ENCODE measurements at places on chromosomes 7 and 10.

- no peak for DNase-seq
Observed at GRCh38 chr10:24616536-24616935, 107.2 kb downstream of the ARHGAP21 start.

- no peak for DNase-seq
Observed at GRCh38 chr7:28108747-28109146, 71.8 kb downstream of the JAZF1 start.

DNA sequence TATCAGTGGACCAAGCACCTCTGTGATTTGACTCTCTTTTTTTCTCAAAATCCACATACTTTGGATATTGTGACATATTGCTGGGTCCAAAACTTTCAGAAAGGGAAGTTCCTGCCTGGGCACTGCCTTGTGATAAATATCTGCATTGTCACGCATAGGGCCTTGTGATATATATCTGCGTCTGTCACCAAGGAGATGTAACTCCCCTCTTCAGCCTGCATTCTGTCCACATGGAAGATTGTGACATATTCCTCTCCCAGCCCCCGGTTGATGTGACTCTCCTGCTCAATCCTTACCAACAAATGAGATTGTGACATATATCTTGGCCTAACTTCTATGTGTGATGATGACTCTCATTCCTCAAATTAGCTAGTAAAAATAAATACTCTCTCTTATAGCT, 25.4 kb upstream of the ZNF107 start:
- no peak for DNase-seq

GRCh38 chr10:72598769-72599701, 26.8 kb downstream of the MICU1 start:
- DNase-seq: no peak

DNA sequence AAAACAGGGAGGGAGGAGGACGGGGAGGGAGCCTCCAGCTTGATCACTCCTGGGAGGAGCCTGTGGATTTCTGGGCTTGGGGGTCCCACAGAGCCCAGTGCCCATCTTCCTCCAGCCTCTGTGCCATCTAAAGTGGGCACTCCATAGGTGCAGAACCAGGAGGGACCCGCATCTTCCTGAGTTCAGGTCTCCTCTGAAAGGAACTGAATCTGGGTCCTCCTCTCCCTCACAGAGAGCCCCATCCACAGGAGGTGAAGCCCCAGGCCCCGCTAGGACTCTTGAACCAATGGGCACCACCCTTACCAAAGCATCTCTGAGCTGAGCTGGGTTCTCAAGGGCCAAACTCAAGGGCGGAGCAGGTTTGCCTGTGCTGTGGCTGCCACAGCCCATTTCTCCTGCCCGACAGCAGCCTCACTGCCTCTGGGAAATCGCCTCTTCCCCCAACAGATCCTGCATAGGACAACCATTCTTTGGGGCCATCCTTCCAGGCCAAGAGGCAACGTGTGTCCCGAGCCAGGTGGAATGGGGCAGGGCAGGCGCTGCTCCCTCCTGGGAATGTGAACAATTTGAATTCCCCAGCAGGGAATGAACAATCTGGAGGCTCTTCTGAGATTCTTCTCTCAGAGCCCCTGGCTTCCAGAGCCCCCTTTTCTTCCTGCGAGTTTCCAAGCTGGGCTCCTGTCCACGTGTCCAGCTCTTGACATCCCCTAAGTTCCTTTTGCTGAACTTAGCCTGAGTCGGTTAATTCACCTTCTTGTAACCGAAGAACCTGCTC, 411.0 kb upstream of the FOXK1 start:
- DNase-seq: no peak

- DNase-seq: no peak
Observed at GRCh38 chr7:4069268-4070095, 612.6 kb upstream of the FOXK1 start.

DNA sequence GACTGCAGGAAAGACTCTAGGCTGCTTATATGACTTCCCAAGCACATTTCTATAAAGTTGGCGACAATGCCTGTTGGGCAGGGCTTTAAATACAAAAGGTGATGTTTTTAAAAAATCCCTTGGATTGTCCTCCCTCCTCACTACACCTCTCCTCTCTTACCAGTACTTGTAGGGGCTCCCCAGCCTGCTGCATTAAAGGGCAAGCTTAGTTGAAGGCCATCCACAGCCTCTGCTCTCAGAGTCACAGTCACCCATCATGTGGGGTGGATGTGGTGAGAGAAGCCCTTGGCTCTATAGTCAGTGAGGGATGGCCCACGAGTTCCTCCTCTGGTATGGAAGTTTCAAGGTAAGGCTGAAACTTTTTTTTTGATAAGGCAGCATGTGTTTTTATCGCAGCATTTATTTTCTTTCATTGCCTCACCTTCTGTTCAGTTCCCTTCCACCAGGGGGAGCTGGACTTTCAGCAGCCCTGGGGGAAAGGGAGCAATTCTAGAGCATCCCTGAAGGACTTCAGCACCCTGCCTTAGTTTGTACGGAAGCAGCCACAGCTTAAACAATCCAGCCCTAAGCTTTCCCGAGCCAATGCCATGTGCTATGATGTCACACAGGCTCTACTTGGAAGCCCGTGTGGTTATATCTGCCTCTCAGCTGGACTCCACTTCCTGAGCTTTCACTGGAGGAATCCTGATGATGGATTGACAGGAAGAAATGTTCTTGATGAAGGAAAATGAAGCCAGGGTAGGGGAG, 131.9 kb downstream of the CALCR start:
- DNase-seq: peak; percentile 3

DNA sequence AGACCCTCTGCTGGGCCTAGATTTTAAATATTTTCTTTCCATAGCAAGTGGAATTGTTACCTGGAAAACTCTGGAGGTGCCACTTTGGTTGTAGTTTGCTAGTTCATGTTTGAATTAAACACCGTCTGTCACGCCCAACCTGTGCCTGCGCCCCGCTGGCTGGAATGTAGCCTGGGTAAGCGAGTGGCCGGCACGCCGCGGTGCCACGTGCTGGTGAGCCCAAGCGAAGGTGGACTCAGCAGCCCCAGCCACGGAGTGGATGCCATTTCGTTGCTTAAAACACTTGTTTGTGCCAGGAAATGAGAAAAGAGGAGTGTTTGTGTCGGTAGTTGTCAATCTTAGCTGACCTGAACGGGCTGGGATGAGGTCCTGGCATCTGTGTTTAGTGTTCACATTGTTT, 2.7 kb downstream of the GET4 start:
- no peak for DNase-seq

DNA sequence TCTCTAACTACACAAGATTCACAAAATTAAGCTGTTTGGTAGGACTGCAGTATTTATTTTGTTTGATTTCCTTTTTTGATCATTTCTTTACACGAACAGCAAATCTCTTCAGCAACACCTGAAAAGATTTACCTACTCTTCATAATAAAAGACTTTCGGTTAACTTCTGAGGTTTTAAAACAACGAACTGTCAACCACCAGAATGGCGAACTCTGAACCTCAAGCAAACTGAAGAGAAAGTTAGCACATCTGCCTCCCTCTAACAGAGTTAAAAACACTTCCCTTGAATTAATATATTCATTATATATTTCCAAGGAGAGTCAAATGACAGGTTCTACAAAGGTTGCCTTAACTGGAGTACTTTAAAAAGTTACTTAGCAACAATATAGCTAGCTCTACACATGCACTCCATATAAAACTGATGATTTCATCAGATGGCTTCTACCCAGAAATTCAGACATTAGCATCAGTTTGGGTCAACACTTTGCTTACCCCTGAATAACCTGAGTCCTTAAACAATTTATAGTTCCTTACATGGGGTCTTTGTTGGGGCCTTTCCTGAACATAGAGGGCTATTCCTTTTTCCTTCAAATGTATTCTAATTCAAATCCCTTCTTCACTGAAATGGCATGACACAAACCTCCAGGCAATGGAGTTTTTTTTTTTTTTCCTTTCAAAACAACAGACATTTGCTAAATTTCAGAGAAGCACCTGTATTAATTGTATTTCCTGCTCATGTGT, 118.3 kb downstream of the SEM1 start:
- no peak for DNase-seq

DNA sequence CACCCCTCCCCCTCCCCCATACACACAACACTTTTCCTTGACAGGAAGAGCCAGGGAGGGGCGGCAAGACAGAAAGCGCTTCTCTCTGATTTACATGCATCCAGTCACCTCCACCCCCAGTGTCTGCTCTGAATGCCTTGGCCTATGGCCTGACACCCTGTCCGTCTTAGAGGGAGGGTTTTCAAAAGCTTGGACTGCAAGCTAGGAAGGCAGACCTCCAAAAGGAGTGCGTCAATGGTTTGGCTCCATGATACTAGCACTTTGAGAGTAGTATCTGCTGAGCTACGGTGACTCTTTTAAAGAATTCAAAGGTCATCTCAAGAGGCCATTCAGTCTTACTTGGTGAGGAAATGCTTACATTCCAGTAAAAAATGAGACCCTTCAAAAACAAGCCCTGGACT, 20.3 kb upstream of the PAX2 start:
- DNase-seq: no peak

DNA sequence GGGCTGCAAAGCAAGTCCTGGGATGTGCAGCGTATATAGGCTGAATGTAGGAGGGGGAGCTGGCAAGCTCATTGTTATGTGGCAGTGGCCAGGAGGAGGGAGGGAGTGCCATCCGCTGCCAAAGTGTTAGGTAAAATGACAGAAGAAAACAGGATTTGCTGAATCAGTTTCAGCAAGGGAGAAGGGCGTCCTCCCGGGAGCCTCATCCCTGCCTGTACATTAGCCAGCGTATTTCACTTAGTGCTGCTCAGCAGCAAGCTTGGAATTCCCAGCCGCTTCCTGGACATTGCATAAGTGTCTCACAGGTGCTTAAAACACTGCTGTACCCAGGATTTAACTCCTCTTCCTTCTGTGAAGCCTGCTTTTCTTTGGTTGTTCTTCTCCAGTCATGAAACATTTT, 2.5 kb downstream of the NIPSNAP2 start:
- DNase-seq: no peak

GRCh38 chr7:29197916-29198315, 3.3 kb downstream of the CHN2 start:
- DNase-seq: no peak

- no peak for DNase-seq
Observed at GRCh38 chr10:119431034-119431772, 111.3 kb downstream of the RGS10 start.

DNA sequence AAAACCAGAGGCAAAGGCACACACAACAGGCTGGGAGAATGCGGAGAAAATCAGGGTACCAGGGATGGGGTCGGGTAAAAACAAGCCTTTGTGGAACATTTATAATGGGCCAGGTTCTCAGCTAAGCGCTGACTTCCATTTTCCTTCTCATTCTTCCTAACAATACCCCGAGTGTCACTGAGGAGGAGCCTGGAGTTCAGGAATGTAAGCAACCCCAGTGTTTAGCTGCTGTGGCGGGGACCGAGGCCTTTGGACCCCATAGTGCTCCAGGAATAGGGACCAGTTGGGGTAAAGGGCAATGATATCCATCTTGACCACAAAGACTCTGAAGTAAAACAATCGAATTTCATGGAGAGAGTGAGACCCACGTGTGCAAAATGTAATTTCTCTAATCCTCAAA, 34.2 kb downstream of the GRB10 start:
- DNase-seq: no peak

DNA sequence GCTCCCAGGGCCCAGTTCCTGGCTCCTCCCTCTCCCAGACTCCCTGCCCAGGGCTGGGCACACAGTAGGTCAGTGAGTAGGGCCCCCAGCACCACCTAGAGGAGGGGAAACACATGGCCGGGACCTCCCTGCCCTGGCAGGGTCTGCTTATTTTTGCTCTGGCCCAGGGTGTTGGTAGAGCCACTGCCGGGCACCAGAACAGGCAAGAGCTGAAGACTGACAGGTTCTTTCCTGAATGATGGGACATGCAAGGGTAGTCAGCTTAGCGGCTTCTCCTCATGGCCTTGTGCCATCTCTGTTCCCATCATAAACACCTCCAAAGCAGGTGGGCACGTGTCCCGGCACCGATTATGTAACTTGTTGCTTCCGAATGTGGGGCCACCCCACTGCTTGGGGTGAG, 86.5 kb downstream of the NEURL1 start:
- no peak for DNase-seq

GRCh38 chr7:25025218-25025671, 45.3 kb upstream of the OSBPL3 start:
- no peak for DNase-seq

DNA sequence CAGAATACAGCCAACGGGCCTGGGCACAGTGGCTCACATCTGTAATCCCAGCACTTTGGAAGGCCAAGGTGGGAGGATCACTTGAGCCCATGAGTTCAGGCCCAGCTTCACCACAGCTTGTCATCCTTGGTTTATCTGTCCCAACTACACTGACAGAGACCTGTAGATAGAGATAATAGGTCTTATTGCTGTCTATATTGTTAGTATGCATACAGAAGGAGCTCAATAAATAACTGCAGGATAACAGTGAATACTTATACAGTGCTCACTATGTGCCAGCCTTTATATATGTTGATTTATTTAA, 1.3 kb downstream of the CNPY4 start:
- DNase-seq: no peak

DNA sequence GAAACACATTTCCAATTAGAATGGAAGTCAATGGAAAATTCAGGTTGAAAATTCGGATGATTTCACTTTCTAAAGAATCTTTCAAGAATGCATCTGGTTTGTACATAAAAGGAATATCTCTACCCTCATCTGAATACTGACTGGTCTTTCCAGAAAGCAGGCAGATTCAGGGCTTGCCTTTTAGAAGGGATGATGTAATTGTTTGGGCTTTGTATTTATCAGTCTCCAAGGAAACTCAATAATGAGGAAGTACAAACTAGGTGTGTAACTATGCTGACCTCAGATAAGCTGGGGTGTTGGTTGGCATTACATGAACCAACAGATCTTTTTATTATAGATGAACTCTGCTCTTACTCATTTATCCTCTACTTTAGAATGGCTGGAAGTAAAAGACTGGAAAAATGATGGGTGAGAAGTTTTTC, 24.1 kb downstream of the PDLIM1 start:
- peak; percentile 39 for DNase-seq

- DNase-seq: no peak
Observed at GRCh38 chr10:97195706-97196222, 10.0 kb upstream of the SLIT1 start.

DNA sequence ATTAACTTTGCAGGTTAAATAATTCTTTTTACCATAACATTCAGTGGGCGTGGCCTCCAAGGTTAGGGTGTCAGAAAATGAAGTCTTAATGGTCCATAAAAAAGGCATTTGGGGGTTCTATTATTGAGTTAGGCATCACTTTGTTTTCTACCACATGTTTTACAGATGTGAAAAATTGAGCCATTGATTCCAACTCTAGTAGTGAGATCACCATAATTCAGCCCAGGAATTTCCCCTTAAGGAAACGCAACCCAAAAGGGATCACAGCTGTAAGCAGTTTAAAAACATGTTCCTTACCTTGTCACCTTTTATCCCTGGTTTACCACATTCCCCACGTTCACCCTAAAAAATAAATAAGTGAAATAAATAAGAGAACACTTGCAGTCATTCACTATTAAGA, 24.9 kb downstream of the COL28A1 start:
- no peak for DNase-seq

DNA sequence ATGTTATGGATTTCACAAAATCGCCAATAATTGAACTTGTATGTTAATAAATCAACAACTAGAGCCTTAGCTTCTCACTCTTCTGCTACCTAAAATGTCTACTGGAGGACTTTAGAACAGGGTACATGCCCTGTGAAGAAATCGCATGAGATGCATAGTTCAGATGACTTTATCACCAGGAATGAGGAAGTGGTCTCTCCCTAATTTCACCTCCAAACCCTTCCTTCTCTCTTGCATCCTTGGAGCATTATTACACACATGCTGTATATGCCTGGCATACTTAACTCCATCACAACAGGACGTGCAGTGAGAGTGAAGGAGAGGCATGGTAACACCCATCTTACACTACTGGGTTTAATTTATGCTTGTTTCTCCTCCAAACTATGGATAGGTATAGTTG, 27.8 kb downstream of the RHEB start:
- no peak for DNase-seq
